Omental fat pad (tissue), 4 donors: ENCODE measurements at places on chromosomes 4 and X. TPM values are rescaled to one million over a fixed set of nuclear protein-coding genes. Genes with fewer than 3 reads are reported as not detected.

DNA sequence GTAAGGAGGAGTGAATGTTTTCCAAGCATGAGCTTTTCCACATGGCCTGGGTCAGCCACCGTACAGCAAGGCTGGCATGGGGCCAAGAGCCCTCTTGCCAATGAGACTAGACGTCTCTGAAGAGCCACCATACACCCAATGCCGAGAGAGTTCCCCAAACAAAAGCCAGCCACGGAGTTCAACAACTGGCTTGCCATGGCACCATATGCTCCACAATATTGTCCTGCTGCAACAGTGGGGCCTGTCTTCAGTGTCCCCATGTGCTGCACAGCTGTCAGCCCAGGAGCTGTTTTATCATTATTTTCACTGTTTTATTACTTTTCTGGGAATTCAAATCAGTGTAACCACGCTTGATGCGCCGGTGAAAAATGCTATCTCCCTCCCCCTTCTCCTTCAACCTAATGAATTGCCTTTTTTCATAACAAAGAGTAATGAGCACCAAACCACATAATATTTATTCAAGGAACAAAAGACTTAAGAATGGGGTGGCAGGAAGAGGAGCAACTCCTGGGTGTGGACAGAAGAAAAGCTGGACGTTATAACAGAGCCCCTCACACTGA, 18.4 kb downstream of the MAML3 start:
- DNase-seq, result peak; percentile 41

DNA sequence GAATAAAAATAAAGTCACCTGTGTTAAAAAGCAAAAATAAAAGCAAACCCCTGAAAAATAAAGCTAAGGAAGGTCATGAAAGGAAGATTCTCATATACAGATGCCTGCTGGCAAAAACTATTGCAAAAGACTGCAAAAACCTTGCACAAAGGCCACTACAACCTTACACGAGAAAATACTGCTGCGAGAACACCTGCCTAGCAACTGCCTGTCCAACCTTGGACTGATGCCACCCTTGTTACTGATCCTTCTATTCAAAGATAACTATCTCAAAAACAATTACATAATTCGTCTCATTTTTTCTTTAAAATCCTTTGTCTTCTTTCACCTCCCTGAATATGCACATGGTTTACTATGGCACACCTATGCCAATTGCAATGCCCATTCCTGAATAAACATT, 49.6 kb downstream of the SLC2A9 start:
- DNase-seq, result no peak

DNA sequence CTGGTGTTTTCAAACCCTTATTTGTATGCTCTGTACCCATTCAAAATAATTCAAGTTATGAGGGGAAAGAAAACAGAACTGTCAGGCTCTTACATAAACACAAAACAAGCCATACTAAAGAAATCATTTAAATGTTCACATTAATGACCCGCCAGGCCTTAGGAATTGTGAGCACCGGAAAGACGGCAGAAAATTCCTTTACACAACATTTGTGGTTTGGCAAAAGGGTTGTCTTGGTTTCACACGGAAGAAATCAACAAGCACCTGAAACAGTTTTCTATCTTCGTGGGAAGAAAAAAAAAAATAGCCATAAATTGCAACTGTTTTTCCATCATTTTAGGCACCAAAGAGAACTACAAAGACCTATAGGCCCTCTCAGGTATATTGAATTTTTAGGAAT, 188.5 kb upstream of the FTHL17 start:
- no peak for DNase-seq

DNA sequence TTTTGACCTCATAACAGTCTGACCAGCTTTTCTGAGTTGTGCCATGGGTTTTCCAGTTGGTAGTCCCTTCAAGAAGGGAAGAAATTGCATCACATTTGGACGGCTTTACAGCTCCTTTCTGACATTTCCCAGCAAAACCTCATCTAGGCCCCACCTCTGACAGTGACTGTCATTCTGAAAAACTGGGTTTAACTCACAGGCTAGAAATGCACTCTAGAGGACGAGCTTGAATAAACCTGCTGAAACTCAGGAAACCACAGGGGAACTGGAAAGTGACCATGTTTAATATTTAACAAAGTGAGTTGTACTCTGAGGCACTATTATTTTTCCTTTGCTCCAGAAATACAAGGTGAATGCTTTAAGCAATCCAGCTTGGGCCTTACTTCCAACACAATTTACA, 434.3 kb upstream of the RASGEF1B start:
- no peak for DNase-seq

- no peak for DNase-seq
Measured at GRCh38 chr4:86512631-86513030, 81.5 kb upstream of the PTPN13 start.

DNA sequence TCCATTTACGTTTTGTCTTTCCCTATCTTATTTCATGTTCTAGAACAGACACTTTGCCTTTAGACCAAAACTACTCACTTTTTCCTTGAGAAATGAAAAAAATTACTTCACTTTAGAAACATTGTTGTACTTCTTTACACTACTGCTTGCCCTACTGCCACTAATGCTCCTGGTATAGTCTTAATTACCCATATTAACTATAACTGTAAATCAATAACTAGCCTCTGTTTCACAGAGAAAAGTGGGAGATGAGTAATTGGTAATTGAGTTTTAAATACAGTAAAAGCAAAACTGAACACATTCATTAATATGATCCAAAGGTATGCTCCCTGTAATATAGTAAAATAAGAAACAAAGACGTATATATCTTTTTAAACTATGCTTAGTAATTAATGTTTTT, 111.1 kb upstream of the JADE1 start:
- DNase-seq, result no peak

Gene VCX3B
- total RNA-seq, result not detected

DNA sequence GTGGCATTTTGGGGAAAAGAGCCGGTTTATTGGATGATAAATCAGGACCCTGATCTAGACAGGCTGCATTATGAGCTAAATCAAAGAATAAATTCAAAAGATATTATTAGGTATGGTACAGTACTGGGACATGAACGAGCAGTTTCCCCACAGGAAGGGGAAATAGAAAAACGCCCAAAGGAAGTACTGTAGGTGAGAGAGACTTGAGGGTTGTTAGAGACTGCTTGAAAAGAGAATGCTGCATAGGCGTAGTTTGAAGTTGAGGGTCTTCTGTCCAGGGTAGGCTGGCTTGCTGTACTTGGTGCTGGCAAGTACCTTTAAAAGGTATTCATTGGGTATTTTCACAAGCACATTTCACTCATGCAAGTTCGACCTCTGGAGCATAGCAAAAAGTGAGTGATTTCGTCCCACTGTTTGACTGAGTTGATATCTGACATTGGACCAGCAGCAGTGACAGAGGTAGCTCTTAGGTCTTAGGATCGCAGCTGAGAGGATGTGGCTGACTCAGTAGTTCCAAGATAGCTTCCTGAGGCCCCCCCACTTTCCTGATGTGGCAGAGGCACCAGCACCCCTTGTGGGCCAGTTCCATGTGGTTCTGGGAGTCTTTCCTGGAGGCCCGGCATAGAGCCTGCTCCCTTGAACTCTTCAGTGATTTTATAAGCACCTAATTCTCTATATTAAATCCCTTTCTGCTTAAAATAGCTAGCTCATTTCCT, 64.3 kb downstream of the TMEM131L start:
- no peak for DNase-seq

GRCh38 chr4:15390494-15390893, 37.3 kb upstream of the C1QTNF7 start:
- no peak for DNase-seq

GRCh38 chrX:120294651-120295050, 16.6 kb downstream of the TMEM255A start:
- no peak for DNase-seq

GRCh38 chr4:74822603-74823002, 28.3 kb upstream of the BTC start:
- no peak for DNase-seq

Gene GPRASP1
- 9.1 TPM for total RNA-seq
